ENCODE measurements at places on chromosomes 7 and 10.

- peak; percentile 53 for DNase-seq
These were observed 403 bp downstream of the CDK6 start for GRCh38 chr7:92835851-92836488.

GRCh38 chr7:100539436-100540006 lies 518 bp downstream of the AGFG2 start:
- no peak for DNase-seq

GRCh38 chr10:86657396-86658011 lies 3.2 kb downstream of the OPN4 start:
- DNase-seq, result no peak

DNA sequence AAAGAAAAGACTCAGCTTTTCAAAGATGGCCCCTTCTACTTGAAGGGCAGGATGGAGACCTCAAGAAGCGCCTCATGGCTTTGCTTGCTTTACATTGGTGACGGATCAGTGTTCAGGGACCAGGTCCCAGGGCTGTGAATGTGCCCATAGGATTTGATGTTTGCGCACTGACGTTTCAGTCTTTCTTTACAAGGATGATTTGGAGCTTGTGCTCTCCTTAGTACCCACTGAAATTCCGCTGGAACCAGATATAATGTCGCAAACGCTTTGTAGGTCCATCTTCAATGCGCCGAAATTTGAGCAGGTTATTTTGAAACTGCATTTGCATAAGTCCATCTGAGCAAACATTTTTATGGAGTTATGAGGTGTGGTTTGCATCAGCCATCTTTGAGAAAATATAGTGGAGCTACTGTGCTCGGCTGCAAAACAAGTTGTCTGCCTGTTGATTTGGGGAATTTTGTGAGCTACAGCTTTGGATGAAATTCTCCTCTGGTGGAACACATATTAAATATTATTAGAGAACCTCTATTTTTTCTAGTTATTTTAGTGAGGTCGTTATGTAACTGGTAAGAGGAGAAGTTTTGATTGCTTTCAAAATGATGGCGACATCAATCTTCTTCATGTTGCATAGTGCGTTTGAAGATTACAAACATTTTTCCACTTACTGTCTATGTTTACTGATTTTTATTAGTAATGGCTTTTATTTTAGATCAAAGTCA lies 2.4 kb downstream of the RBM20 start:
- DNase-seq, result no peak

GRCh38 chr10:62170732-62171131 lies 97.9 kb downstream of the RTKN2 start:
- no peak for DNase-seq

GRCh38 chr7:102101926-102102325 lies 184.7 kb upstream of the SH2B2 start:
- no peak for DNase-seq

DNA sequence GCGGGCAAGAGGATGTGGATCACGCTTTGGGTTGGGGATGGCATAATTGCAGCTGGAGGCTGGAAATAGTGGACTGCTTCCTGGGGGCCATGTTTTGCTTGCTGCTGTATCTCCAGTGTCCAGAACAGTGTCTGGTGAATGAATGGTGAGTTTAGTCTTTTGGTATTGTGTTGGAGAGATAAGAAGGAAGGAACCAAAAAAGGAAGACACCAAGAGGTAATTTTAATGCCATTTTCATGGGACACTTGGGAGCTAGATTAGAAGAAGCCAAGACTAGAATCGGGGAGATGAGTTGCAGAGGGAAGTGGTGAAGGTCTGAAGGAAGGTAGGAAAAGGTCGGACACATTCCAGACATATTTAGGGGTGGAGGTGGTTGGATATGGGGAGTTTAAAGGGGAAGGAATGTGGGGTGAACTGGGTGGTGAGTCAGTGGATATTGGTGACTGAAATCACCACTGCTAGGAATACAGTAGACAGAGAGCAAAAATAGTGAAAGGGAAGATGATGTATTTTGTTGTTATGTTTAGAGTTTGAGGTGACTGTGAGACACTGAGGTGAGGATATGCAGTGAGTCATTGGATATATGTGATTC lies 76.7 kb downstream of the CCNY start:
- no peak for DNase-seq

GRCh38 chr10:119357412-119358151 lies 150.2 kb downstream of the GRK5 start:
- no peak for DNase-seq

- peak; percentile 2 for DNase-seq
These were observed 85.3 kb upstream of the CCDC6 start for GRCh38 chr10:59991661-59992060.

DNA sequence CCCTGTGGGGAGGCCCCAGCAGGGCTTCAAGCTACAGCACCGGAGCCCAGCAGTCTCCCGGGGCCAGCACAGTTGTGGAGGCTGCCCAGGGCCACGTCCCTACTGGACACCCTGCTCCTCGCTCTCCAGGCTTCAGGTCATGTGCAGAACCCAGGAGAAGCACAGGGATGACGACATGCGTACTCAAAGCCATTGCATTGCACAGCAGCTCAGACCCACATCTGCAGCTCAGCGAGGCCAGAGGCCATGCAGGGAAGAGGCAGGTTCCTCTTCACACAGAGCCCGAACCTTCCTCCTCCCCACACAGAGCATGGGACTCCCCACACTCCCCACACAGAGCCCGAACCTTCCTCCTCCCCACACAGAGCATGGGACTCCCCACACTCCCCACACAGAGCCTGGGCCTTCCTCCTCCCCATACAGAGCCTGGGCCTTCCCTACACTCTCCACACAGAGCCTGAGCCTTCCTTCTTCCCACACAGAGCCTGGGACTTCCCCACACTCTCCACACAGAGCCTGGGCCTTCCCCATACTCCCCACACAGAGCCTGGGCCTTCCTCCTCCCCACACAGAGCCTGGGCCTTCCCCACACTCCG lies 12.3 kb downstream of the CFAP46 start:
- DNase-seq, result peak; percentile 10

GRCh38 chr7:46206476-46207060 lies 285.5 kb upstream of the IGFBP3 start:
- no peak for DNase-seq

- no peak for DNase-seq
These were observed 564.1 kb downstream of the SUGCT start for GRCh38 chr7:40698921-40699260.

DNA sequence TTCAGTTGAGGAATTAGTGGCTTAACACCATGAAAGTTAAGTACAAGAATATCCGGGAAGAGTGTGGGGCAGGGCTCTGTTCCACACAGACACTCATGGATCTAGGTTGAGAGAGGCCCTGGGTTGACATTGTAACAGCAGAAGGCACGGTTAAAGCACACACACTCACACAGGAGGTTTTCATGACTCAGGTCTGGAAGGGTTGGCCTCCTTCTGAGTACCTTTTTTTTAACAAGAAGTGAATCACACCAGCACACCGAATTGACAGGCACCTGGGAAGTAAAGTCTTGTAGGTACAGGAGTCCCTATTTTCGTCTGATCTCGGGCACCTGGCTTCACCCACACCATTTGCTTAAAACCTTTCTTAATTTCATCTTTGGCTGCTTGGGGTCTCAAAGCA lies 509.4 kb upstream of the ADARB2 start:
- no peak for DNase-seq

DNA sequence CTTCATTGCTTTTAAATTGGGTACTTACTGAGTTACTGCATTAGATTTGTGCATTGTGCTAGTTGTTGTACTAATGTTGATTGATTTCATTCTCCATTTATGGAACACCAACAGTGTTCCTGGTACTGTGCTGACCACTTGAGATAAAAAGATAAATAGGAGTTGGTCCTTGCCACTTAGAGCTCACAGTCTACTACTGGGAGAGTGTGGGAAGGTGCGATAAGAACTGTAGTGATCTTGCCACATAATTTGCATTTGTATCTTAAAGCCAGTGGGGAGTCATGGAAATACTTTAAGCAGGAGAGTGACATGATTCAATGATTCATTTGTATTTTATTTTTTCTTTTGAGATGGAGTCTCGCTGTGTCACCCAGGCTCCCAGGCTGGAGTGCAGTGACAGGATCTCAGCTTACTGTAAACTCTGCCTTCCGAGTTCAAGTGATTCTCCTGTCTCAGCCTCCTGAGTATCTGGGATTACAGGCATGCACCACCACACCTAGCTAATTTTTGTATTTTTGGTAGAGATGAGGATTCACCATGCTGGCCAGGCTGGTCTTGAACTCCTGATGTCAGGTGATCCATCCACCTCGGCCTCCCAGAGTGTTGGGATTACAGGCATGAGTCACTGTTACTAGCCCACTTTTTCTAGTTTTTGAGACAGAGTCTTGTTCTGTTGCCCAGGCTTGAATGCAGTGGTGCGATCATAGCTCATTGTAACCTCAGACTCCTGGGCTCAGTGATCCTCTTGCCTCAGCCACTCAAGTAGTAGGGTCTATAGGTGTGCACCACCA lies 51.2 kb upstream of the TMEM248 start:
- DNase-seq, result no peak
